ENCODE measurements at places on chromosomes 2 and 18. TPM values are rescaled to one million over a fixed set of nuclear protein-coding genes. Genes with fewer than 3 reads are reported as not detected.

The RUFY4 gene
- not detected for total RNA-seq

The NEB gene
- total RNA-seq, result 74.9 TPM

The GPR55 gene
- total RNA-seq, result not detected

The FAM237A gene
- total RNA-seq, result not detected

The SYT4 gene
- total RNA-seq, result not detected

The EIPR1 gene
- 25.7 TPM for total RNA-seq

The NYAP2 gene
- total RNA-seq, result 0.69 TPM

The CRYBA2 gene
- total RNA-seq, result not detected

The GKN1 gene
- not detected for total RNA-seq

The DTNA gene
- total RNA-seq, result 12.4 TPM

The LOXL3 gene
- total RNA-seq, result 16.8 TPM

The NPHP1 gene
- 4.4 TPM for total RNA-seq

The OSBPL1A gene
- total RNA-seq, result 14.8 TPM

The BMPR2 gene
- 17.8 TPM for total RNA-seq

The COL4A4 gene
- total RNA-seq, result not detected

The GLS gene
- 243 TPM for total RNA-seq

The TOGARAM2 gene
- total RNA-seq, result 0.73 TPM

The NETO1 gene
- total RNA-seq, result not detected

The ITPRIPL1 gene
- 27.1 TPM for total RNA-seq

The GCG gene
- not detected for total RNA-seq

The COL5A2 gene
- 215 TPM for total RNA-seq

The SNRNP27 gene
- 105 TPM for total RNA-seq

The RESP18 gene
- total RNA-seq, result not detected

The COPS7B gene
- 42.9 TPM for total RNA-seq

The ADRA2B gene
- total RNA-seq, result not detected

The ALPP gene
- total RNA-seq, result 0.08 TPM

The PLGLB1 gene
- 0.81 TPM for total RNA-seq

The PLGLB2 gene
- 0.40 TPM for total RNA-seq

The SLC11A1 gene
- 0.36 TPM for total RNA-seq

The MROH2A gene
- total RNA-seq, result not detected

The FBXO41 gene
- 12.0 TPM for total RNA-seq

The EVX2 gene
- not detected for total RNA-seq

The CNGA3 gene
- not detected for total RNA-seq

The MGAT5 gene
- total RNA-seq, result 98.0 TPM

The CDH19 gene
- total RNA-seq, result 21.4 TPM

The PIAS2 gene
- total RNA-seq, result 35.8 TPM

Data from SJCRH30 (cell line).